ENCODE measurements at places on chromosomes 11 and 22.

DNA sequence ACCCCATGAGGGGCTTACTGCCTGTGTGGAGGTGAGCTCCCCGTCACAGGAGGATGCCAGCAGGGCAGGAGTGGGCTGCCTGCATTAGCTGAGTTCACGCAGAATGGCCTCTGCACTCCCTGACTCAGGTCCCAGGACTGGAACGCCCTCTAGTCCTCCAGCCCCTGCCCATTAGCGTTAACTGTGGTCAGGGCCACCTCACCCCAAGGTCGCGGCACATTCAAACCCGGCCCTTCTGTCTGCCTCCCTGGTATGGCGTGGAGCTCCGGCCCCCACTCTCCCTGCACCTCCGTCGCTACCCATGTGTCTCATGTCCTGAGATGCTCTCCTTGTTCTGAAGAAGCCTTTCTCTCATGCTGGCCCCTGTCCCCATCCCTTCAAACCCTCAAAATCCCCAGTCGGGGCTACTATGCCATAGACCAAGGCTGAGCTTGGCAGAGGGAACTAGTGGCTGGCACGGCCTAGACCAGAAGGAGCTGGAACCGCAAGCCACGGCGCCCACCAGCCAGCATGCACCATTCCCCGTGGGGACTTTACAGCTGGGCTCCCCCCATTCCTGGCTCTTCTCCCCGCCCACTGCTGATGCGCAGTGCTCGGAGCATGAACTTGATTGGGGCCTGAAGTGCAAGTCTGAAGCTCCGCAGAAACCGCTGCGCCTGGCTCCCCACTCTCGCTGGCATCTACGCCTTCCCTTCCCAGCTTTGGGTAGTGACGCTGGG lies 79.5 kb upstream of the RTL6 start:
- no peak for DNase-seq

DNA sequence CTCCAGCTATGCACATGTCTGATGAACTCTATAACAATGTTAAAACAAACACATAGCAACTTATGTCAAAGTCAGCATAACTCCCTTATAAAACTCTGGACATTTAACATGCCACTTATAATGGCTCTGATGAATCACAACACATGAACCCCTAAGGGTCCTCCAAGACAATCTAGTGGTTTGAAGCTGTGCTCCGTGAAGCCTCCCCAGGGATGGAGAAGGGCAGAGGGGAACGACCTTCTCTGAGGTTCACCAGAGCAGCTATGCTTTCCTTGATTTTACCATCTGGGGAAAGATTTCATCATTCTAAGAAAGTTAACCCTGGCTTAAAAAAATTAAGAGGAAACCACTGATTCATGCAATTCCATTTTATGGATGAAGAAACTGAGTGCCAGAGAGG lies 84.4 kb downstream of the MPPED2 start:
- no peak for DNase-seq

DNA sequence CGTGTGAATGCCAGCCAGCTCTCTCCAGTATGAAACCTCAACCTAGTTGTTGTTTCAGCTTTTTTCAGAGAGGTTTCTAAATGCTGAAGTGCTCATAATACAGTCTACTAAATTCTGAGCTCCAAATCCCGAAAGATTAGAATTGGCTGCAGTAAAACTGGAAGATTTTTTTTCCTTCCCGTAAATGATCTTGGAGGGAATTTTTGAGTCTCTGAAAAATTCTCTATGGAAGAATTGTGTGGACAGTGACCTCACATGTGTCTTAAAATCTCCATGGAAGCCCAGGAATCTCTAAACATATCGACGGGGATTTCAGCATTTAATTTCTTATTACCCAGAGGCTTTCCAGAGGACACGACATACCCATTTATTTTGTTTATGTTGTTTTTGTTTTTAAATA lies 1499.2 kb downstream of the LRRC4C start:
- no peak for DNase-seq

DNA sequence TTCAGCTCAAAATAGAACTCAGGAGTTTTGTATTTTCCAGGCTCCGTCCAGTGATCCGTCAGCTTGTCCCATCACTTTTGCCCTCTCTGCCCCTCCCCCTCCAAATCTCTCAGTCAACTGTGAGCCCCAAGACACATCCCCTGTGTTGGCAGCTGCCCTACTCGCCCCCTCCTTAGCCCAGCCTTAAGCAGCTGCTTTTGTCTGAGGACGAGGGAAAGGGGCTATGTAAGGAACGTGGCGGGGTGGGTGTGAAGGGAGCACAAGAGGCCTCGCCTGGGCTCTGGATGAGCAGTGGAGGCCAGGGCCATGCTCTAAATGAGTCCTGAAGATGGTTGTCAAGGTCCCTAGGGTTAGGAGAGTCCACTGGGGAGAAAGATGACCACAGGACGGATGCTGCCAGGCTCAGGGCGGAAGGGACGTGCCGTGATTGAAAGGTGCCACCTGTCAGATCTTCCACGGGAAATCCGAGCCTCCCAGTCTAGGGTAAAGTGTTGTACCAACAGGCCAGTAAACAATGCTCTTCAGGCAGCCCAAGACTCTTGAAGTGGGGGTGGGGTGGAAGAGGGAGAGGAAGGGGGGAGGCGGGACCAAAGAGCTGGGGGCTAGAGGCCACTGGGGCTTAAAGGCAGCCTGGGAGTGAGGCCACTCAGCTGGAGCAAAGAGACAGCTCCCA lies at the start of gene SMTNL1:
TSS of gene SMTNL1 (plus strand) at position 649 of the 673 bp plus-strand sequence. CDS start 5,048 bp downstream, outside the sequence.
- DNase-seq, result no peak

GRCh38 chr22:25848954-25849353 lies 107.0 kb downstream of the MYO18B start:
- DNase-seq, result no peak

GRCh38 chr11:110431674-110432073 lies 1.9 kb downstream of the FDX1 start:
- no peak for DNase-seq

DNA sequence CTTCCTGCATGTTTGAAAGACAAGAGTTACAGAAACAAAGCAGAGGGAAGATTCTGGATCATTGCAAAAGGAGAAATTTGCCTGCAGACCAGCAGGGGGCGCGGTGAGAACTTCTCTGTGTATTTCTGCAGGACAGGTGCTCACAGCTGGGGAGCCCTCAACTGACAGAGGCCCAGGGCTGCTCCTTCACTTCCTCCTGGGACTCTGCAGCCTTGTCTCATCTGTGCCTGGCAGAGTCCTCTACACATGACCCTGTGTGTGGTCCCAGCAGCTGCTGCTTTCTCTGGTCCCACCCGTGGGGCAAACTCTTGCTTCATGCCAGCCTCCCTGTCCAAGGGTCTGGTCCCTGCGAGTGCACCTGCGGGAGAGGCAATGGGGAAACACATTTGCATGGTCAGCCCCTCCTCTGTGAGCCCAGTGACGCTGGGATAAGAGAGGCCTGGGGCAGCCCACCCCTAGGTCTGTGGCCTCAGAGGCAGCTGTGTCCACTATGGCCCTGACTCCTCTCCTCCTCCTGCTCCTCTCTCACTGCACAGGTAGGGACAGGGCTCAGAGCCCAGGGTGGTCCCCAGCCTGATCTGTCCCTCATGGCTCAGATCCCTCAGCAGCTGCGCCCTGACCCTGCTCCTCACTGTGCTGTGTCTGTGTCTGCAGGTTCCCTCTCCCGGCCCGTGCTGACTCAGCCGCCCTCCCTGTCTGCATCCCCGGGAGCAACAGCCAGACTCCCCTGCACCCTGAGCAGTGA lies 43.2 kb upstream of the VPREB1 start:
- no peak for DNase-seq

All from DMS153 (cell line).